ENCODE measurements at places on chromosomes 16 and 17.

DNA sequence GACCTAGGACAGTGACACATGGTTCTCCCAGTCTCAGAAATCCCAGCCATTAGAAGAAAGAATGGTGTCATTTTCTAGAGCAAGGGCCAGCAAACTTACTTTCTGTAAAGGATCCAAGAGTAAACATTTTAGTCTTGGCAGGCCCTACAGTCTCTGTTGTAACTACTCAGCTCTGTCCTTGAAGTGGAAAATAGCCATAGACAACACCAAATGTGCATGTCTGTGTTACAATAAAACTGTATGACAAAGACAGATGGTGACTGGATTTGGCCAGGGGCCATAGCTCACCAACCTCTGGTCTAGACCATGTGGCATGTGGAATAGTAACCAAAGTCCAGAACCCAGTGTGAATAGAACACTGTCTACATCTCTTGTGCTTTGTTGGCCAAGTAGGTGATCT is 286.5 kb downstream of the HS3ST4 start:
- DNase-seq = no peak

DNA sequence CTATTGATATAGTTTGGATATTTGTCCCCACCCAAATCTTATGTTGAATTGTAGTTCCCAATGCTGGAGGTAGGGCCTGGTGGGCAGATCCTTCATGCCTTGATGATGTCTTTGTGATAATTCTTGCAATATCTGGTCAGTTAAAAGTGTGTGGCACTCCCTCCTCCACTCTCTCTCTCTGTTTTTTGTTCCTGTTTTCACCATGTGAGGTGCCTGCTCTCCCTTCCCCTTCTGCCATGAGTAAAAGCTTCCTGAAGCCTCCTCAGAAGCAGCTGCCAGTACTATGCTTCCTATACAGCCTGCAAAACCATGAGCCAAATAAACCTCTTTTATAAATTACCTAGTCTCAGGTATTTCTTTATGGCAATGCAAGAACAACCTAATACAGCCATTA is 47.3 kb downstream of the TOM1L2 start:
- no peak for DNase-seq

DNA sequence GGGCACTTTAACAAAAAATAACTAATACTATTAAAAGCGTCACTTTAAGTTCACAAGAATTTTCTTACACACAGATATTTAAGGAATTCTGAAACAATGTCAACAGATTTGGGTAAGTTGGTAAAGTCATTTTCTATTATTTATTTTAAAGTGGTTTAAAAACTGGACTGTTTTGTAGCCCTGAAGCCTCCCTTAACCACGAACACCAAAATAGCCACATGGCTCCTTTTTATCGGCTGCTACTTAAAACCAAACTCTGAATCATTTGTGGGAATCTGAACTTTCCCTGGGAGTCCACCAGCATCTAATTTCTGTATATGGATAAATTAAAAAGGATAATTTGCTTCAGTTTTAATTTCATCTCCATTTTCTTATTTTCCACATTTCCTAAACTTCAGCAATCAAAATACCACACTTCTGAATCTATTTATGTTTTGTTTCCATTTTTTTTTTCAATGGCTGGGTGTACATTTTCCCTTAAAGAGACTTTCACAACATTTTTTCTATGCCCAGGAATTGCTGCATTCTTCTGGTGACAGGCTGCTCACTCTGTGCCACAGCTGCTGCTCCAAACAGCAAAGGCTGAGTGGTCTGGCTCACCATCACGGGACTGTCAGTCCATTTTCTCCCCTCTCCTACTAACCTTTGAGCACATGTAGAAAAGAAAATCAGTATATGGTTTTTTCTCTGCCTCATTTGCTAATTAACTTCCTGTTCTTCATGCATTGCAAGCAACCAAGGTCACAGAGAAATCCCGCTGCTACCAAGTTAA is 255.5 kb upstream of the KCNJ16 start:
- DNase-seq = no peak

DNA sequence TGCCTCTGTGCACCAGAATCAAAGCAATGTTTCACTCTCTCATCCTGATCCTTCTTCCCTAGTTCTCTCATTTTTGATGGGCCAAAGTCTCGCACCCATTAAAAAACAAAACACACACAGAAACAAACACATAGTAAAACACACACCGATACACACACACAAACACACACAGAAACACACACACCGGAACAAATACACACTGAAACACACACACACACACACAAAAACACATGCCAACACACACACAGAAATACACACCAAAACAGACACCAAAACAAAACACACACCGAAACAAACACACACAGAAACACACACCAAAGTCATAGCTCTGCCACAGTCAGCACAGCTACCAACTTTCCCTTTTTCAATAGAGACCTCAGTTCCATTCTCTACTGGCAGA is 8.6 kb downstream of the HSPB9 start:
- no peak for DNase-seq

DNA sequence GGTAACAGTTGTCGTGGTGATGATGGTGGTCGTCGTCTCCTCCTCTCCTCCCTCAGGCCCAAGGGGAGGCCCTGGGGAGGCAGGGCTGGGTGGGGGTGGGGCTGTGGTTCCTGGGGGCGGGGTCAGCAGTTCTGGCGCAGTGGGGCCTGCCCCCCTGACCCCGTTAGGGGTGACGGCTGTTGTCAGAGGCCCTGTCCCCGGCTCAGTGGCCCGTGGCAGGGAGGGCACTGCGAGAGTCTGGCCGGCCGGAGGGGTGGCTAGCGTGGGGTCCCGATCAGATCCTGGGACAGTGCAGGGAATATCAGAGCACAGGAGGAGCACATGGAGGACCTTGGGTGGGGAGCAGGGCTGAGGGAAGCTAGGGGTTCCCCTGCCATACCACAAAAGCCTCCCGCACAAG is 2.5 kb downstream of the SEZ6L2 start:
- DNase-seq = no peak

DNA sequence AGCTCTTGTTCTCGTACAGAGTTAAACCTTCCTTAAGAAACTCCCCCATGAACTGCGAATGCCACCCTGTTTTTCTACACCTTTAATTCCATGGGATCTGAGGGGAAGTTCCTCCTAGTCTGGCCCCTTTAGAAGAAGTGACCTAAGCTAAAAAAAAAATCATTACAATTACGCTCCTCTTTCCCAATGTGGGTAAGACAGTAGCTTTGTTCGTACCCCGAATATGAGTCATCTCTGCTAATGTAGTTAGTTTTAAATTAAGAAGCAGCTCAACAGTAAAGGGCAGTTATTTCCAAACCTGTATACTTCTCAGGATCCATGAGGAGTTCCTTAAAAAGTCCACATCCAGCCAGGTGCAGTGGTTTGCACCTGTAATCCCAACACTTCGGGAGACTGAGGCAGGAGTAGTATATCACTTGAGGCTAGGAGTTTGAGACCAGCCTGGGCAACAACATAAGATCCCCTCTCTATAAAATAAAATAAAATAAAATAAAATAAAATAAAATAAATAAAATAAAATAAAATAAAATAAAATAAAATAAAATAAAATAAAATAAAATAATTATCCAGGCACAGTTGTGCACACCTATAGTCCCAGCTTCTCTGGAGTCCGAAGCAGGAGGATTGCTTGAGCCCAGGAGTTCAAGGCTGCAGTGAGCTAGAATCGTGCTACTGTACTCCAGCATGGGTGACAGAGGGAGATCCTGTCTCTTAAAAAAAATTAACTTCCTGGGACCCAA is 26.1 kb downstream of the RCVRN start:
- DNase-seq = no peak

GRCh38 chr17:45676695-45677094 is 107.4 kb upstream of the CRHR1 start:
- no peak for DNase-seq

GRCh38 chr17:80989586-80989913 is 2.1 kb upstream of the CHMP6 start:
- no peak for DNase-seq

DNA sequence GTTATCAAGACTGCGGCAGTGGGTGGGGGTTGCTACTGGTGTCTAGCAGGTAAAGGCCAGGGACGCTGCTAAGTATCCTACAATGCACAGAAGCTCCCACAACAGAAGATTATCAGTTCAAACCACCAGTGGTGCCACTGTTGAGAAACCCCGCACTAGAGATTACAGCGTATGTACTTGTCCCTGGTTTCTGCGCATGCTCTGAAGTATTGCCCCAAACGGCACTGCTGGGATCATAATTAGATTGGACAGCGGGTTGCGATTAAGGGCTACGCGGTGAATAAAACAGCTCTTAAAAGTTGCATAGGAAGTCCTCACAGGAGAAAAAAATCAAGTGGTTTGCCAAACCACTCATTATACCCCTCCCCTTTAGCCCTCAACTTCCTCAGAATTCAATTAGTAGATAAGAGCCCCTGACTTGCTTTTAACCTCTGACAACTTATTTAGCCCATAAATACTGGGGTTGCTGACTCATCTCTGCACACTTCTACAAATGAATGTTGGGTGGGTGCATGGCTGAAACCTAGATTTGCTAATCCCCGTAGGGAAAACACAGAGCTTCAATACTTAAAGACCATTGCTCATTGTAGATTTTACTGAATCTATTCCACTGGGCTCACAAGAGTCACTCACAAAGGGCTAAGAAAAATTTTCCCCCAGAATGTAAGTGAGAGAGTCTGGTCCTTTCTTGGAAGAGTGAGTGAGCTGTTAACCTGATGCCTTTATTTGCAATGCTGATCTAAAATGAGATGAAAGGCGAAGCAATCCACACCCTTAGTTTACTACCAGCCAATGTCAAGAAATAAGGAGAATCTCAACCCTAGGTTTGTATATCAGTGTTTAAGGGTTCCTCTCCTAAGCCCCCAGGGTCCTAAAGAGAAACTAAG is 91.8 kb downstream of the RGS9 start:
- DNase-seq = no peak

GRCh38 chr17:41610965-41611640 is 1.5 kb downstream of the KRT16 start:
- DNase-seq = no peak

- no peak for DNase-seq
Observed at GRCh38 chr17:4501295-4501949, 2.7 kb downstream of the SPNS2 start.

GRCh38 chr16:8798174-8798527 is 512 bp downstream of the PMM2 start:
- DNase-seq = no peak

GRCh38 chr17:66523378-66524200 is 221.2 kb downstream of the PRKCA start:
- no peak for DNase-seq

GRCh38 chr16:53546988-53547391 is 44.0 kb upstream of the AKTIP start:
- peak; percentile 36 for DNase-seq

- peak; percentile 24 for DNase-seq
Observed at GRCh38 chr16:27189335-27189972, 13.9 kb upstream of the KDM8 start.

DNA sequence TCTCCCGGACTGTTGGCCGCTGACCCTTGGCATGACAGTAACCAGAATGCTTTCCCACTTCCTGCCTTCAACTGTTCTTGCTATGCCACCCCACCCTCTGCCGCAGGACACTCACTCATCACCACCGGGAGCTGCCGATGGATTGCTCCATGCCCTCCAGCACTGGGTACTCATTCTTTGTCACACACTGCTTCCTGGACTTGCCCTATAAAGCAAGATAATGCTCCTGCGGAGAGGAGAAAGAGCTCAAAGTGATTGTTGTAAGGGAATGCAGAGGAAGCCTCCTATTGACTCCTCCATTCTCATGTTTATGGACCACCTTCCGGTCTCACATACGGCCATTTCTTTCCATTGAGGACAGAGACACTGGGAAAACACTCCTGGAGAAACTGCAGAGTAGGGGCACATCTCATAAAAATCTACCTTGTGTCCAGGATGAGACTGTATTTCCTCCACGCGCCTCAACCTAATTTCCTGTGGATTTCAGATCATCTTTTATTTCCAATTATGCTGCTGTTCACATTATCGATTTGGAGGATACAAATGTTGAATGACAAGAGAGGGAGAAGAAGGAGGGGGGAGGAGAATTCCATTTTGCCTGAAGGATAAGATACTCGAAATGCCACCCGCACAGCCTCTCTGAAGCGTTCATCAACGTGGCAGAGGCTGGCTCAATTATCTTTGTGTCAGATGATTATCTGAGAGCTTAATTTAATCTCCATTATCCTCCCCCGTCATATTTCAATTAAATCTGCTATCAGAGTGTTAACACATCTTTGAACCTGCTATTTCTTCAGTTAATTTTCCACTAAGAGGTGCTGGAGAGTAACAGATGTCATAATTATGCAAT is 486.1 kb upstream of the SALL1 start:
- DNase-seq = peak; percentile 26

DNA sequence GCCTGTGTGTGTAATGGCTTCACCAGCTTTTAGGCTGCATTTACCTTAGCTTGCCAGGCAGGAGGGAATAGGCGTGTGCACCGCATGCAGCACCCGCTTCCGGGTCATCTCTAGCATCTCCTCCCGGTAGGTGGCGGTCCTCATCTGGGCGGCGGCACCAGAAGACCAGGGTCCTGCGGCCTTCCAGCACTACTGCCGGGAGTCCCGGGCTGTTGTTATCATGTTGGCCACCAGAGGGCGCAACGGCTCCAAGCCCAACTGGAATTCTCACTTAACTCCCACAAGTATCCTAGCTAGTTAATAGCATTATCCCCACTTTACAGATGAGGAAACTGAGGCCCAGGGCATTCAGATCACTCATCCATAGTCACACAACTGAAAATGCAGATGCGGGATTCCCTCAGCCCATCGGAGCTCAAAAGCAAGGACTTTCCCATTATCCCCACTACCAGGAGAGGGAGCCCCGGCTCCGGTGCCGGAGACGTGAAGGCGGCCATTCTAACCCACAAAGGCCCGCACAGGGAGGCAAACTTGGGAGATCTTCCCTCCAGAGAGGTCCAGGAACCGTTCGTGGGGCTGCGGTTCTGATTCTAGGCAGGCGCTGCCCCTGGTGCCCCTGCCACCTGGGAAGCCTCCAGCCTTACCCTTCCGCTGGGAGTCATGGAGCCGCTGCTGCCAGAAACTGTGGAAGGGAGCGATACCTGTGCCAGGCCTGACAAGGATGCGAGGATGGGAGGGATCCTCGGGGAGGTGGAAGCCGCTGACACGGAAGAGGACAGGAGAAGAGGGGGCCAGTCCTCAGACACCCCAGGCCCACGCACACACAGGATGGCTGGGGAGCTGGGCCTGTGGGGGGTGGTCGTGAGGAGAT is 23.9 kb downstream of the LGALS9 start:
- DNase-seq = peak; percentile 86

DNA sequence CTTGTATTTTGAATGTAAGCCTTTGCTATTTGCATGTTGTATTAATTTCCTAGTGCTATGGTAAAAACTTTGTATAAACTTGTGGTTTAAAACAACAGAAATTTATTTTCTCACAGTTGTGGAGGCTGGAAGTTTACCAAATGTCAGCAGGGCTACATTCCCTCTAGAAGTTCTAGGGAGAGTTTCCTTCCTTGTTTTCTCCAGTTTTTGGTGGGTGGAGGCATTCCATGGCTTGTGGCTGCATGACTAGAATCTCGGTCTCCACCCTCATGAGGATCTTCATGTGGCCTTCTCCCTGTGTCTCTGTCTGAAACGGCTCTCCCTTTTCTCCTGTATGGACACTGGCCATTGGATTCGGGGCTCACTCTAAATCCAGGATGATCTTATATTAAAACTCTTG is 482.2 kb upstream of the GOT2 start:
- DNase-seq = no peak

All from neural progenitor cell (in vitro differentiated cells).